ENCODE measurements at places on chromosomes 5 and 9.

- H3K36me3 ChIP-seq = no peaks in the 10 kb centered on the region
- H3K4me1 ChIP-seq = no peaks in the 10 kb centered on the region
- no peak overlapping the region for H3K4me3 ChIP-seq
- DNase-seq = no peak
Measured at GRCh38 chr9:13688223-13688989, 408.9 kb upstream of the MPDZ start.

GRCh38 chr5:72557167-72558045, 50.2 kb upstream of the ZNF366 start:
- peaks cover 8% of the 10 kb centered on the region for H3K4me1 ChIP-seq
- no peaks in the 10 kb centered on the region for H3K36me3 ChIP-seq
- peak overlapping the region; percentile 9 for H3K4me3 ChIP-seq

DNA sequence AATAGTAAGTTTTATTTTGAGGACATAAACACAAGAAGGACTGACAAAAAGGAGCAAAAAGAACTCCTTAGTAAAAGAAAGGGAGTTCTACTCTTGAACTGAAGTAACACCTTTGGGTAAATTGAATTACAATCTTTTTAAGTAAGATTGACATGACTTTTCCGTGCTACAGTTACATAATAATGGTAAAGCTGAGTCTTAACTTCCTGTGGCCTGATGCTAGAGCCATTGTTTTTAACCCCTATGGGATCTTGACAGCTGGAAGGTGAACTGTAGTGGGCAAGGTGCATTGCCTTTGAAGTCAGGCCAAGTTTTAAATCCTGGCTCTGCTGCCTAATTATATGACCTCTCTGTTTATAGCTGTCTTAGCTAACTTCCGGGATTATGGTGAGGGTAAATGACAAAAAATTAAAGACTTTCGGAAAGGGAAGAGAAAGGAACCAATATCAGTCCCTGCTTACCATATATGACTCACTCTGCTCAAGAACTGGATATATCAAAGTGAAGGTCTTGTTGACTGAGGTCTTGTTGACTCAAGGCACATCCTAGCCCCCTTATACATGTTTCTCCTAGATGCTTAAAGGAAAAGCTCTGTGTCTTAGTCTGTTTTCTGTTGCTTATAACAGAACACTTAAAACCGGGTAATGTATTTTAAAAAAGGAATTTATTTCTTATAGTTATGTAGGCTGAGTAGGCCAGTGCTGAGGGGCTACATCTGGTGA, 6.8 kb downstream of the HSD17B4 start:
- peaks cover 4% of the 10 kb centered on the region for H3K36me3 ChIP-seq
- no peaks in the 10 kb centered on the region for H3K4me1 ChIP-seq
- DNase-seq = no peak
- no peaks in the 10 kb centered on the region for H3K27me3 ChIP-seq
- no peak overlapping the region for H3K4me3 ChIP-seq

- no peak for DNase-seq
- no peak overlapping the region for H3K27ac ChIP-seq
- H3K4me1 ChIP-seq = no peaks in the 10 kb centered on the region
- no peaks in the 10 kb centered on the region for H3K36me3 ChIP-seq
Measured at GRCh38 chr5:45101146-45101545, 292.4 kb downstream of the MRPS30 start.

DNA sequence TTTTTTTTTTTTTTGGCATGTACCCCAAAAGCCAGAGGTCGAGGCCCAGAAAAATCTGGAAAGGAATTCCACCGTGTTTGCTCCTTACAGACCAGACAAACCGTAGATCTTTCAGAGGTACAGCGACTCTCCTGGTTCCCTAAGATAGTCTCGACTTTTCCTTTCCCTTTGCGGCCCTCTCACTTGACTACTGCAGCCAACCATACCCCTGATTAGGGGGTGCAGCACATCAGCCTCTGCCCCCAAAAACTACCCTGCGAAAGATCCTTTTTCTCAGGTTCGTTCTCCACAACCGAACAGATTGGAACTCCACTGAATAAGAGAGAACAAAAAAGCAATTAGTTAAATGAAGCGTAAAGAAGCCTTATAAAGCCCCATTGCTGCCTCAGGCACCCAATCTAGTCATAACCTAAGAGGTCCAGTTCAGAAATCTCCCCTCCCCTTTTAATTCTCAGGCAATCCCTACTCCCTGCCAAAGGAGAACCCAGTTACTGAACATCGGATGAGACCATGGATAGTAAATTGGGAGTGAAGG, 379 bp upstream of the TICAM2 start:
- no peaks in the 10 kb centered on the region for H3K4me1 ChIP-seq
- peak overlapping the region; percentile 51 for H3K4me3 ChIP-seq
- DNase-seq = no peak
- H3K36me3 ChIP-seq = no peaks in the 10 kb centered on the region

- H3K27ac ChIP-seq = no peak overlapping the region
- H3K27me3 ChIP-seq = peaks cover 3% of the 10 kb centered on the region
- no peak overlapping the region for H3K4me3 ChIP-seq
- DNase-seq = no peak
Measured at GRCh38 chr9:68731857-68732256, 26.8 kb downstream of the PIP5K1B start.

DNA sequence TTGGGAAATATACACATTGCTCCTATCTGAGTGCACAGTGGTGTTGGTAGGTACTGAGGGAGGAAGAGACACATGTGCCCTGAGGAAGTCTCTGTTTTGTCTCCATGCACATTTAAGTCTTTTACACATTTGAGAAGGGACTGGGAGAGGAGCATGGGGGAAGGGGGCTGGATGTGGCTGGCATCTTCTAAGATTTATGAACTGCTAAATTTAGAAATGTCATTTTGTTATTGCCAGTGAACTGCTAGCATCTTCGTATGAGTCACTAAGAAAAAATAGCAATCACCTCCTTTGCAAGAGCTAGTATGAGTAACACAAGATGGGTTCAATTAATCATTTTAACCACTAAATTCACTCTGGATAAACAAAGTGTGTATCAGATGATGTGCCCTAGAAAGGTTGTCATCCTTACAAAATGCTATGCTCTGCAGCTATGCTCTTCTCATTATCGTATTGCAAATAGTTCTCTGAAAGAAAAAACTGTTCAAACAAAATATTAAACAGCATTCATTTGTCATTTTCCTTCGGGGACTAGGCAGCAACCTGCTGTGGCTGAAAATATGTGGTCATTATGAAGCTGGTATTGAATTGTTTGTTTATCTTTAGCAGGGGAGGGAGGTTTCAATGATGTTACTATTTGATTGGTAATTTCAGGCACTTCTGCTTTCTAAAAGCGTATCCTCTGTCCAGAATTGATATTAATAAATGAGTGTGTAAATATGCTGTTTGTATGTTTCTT, 236.5 kb downstream of the DMRTA1 start:
- no peaks in the 10 kb centered on the region for H3K36me3 ChIP-seq
- no peak overlapping the region for H3K4me3 ChIP-seq
- H3K27me3 ChIP-seq = no peaks in the 10 kb centered on the region
- DNase-seq = no peak
- no peak overlapping the region for H3K27ac ChIP-seq

GRCh38 chr5:32507738-32508434, 63.3 kb upstream of the ZFR start:
- peaks cover 9% of the 10 kb centered on the region for H3K4me1 ChIP-seq
- H3K27me3 ChIP-seq = no peaks in the 10 kb centered on the region
- H3K27ac ChIP-seq = no peak overlapping the region
- no peaks in the 10 kb centered on the region for H3K36me3 ChIP-seq
- no peak for DNase-seq

DNA sequence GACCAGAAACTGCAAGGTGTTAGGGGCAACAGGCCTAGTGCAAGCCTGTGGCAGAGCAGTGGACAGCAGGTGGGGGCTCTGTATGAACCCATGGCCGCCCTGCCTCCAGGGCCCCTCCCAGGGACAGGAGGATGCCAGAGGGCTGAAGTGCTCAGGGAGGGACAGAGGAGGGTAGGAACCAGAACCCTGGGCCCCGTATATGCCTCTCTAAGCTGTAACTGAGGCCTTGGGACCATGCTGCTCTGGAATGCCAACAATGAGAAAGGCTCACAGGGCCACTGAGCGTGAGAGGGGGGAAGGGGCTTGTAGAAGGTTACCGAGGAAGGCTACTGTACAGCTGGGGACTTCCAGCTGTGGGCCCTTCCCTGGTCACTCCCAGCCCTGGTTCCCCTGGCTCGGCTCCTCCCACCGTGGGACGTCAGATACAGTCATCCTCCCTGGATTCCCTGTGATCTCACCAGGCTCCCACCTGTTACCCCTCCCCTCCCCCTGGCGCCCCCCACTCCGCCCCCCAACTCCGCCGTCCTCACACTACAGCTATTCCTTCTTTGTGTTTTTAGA, 21.1 kb downstream of the AQP7 start:
- no peak overlapping the region for H3K27ac ChIP-seq
- no peak for DNase-seq
- H3K4me1 ChIP-seq = no peaks in the 10 kb centered on the region
- no peak overlapping the region for H3K4me3 ChIP-seq

GRCh38 chr9:27520986-27521385, 3.1 kb upstream of the IFNK start:
- no peak overlapping the region for H3K4me3 ChIP-seq
- no peak for DNase-seq
- no peaks in the 10 kb centered on the region for H3K27me3 ChIP-seq
- H3K36me3 ChIP-seq = no peaks in the 10 kb centered on the region
- no peaks in the 10 kb centered on the region for H3K4me1 ChIP-seq

GRCh38 chr5:30040488-30041118, 1152.9 kb upstream of the CDH6 start:
- H3K27me3 ChIP-seq = no peaks in the 10 kb centered on the region
- H3K4me3 ChIP-seq = no peak overlapping the region
- H3K4me1 ChIP-seq = no peaks in the 10 kb centered on the region
- no peak overlapping the region for H3K27ac ChIP-seq

- H3K4me1 ChIP-seq = no peaks in the 10 kb centered on the region
- no peak overlapping the region for H3K27ac ChIP-seq
Measured at GRCh38 chr9:88672874-88673689, 138.1 kb downstream of the NXNL2 start.

DNA sequence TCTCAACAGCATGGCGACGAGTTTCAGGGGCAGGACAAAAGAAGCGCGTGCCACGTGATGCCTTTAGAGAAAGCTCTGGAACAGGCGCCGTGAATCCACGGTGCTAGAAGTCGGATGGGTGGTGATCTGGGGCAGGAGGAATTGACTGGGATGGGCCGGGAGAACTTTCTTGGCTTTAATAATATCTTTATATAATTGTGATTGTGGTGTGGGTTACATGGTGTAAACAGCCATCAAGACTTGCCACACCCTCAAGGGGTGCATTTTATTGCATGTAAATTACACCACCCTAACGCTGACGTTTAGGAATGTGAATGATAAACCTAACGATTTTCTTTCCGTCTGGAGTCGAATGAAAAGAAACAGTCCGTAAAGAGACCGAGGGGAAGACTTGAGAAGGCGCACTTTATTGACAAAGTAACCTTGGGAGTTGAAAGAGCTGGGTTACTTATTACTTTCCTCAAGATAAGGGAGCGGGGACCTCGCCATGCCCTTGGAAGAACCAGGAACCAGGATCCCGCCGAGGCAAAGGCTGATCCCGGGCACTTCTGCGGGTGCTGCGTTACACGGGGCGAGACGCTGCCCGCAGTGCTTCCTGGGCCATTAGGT, 8.5 kb downstream of the NRARP start:
- H3K4me1 ChIP-seq = peaks cover 3% of the 10 kb centered on the region
- peaks cover 39% of the 10 kb centered on the region for H3K27me3 ChIP-seq
- no peak overlapping the region for H3K4me3 ChIP-seq
- H3K27ac ChIP-seq = no peak overlapping the region

Data from effector memory CD4-positive, alpha-beta T cell (primary cell).